ENCODE measurements at places on chromosomes 1 and 21.

GRCh38 chr1:214801191-214801590 lies 198.2 kb downstream of the CENPF start:
- DNase-seq: no peak

- DNase-seq: no peak
Observed at GRCh38 chr21:21096956-21097355, 98.7 kb downstream of the NCAM2 start.

DNA sequence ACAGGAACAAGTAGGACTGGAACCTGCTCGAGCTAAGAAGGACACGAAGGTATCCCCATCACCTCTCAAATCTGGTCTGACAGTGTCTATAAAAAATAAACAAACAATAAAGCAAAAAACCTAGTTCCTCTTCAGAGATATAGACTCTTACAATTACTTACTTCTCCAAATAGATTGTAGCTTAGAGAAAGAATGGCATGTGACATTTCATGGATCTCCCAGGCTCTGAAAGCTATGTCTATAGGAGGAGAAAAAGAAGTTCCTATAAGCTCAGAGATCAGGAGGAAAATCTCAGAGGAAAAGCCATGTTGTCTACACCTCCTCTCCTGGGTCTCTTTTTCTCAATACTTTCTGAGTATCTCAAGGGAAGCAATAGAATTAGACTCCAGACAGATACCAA lies 12.3 kb upstream of the OR10J5 start:
- no peak for DNase-seq

DNA sequence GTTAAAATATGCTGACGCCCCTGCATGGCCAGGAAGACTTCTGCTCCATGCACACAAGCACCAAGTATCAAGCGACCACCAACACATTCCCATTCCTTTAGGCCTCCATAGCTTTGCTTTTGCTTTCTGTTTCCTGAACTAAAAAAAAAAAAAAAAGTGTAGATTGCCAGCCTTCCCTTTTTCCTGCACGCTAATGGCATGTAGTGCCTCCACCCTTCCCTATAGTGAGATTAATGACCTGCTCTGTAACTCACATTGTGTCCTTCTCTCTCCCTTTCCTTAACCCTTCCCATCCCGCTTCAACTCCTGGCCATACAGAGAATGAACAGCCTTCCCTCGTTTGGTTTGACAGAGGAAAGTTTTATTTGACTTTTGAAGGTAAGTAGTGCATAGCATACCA lies 57.1 kb upstream of the DYNLT5 start:
- DNase-seq: no peak

GRCh38 chr1:150118716-150119115 lies 31.0 kb upstream of the PLEKHO1 start:
- no peak for DNase-seq

Measured in stimulated activated CD8-positive, alpha-beta memory T cell treated with anti-CD3 and anti-CD28 coated beads, Interleukin-7, amount 100 ng/mL, for 1 hour (primary cell).